ENCODE measurements at places on chromosomes 1 and 21.

DNA sequence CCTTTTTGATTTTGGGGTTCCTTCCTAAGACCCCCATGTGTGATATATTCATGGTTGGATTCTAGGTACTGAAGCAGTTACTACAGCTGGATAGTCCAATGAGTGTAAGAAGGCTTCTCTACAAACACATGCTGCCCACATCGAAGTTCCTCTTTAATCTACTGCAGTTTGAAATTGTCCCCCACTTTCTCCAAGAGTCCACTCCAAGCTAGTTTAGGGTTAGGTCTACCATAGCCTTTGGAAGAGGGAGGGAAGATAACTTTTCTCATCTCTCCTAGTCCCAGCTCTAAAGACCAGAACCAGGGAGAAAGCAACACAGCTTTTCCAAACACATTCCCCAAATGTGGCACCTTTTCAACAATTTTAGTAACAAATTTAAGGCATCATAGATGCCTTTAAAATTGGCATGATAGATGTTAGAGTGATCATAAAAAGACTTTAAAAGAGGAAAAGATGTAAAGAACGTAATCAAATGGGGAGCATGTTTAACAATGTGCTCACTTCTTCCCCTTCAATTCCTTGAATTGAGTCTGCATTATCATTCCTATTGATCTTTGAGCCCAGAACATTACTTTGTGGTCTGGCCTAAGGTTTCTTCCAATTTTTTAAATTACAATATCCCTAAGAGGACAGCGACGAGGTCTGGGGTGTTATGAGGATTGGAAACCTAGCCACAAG, 1.0 kb upstream of the EXO1 start:
- DNase-seq, result no peak

DNA sequence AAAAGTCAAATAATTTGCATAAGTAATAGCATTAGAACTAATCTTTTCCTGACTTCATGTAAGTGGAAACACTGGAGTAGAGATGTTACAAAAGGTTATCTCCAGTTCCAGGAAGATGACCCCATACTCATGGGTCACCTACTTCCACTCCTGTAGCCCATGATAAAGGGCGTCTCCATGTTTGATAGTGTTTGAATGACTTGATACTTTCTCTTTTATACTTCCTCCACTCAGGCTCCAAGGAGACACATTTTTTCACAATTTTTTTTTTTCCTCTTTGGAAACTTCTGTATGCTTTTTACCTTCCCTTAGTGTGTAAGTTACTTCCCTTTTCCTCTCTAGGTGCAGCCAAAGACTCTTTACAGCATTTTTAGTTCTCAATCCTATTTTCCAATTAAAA, 382.1 kb upstream of the B3GALT2 start:
- DNase-seq, result no peak

DNA sequence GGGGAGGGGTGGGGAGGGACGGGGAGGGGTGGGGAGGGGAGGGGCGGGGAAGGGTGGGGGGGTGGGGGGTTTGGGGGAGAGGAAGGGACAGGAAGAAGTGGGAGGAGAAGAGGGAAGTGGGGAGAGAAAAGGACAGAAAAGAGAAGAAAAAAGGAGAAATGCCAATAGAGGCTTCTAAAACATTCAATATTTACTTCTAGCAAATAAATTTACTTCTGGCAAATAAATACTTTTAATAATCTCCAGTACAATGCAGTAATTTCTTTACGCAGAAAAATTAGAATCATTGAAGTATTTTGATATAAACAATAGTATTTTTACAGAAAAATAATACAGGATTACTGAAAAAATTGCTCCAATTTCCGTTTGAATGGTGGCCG, 9.4 kb upstream of the GPR161 start:
- no peak for DNase-seq

GRCh38 chr1:7302873-7303272, 468.2 kb upstream of the VAMP3 start:
- no peak for DNase-seq

- no peak for DNase-seq
Measured at GRCh38 chr1:177130451-177130945, 34.0 kb downstream of the ASTN1 start.

DNA sequence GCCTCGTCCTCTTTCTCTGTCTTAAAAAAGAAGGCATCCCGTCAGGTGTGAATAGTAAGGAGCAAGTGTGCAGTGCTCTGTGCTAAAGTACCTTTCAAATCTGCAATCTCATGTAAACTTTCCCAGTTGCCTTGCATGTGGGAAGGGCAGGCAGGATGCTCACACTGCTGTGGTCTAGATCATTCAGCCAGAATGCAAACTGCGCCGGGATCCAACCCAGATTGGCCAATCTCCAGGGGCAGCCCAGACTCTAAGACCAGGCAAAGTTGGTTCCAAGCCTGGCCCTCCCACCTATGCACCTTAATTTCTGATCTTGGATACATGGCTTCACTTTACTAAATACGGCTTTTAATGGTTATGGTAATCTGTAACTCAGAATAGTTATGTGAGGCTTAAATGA, 3.2 kb upstream of the MAP1LC3C start:
- no peak for DNase-seq

GRCh38 chr1:110948038-110948810, 15.5 kb downstream of the LRIF1 start:
- DNase-seq, result no peak

DNA sequence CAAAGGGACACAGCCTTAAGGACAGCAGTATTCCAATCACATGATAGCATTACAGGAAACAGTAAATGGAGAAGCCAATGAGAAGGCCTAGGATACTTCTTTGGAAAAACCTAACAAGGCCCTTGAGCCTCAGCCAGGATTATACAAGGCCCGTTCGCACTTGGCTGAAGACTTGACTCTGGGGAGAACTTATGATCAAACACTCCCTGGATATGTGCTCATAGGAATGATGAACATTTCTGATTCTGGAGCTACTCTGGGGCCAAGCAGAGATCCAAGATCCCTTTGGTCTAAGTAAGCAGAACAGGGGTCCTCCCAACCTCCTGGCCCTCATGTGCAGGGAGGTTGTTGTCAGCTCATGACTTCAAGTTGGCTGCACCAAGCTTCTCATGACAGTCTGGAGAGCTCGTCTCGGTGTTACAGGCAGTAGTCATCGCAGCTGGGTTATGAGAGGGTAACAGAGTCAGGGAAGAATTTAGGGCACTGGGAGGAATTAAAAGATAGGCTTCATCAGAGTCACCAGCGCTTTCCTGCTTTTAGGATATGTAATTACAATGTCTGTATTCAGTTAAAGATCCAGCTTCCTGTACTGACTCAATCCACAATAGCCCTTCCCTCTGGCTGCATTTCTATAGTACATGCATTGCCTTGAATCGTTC, 92.5 kb upstream of the IRF2BP2 start:
- no peak for DNase-seq

- no peak for DNase-seq
Measured at GRCh38 chr1:89659322-89660081, 26.6 kb downstream of the LRRC8C start.

Data from stimulated activated CD4-positive, alpha-beta T cell treated with anti-CD3 and anti-CD28 coated beads, TNF-alpha, amount 100 ng/mL, for 24 hours (primary cell).